ENCODE measurements at places on chromosomes 12 and 14.

GRCh38 chr12:79997096-79997791 is 62.3 kb upstream of the PPP1R12A start:
- no peak for DNase-seq

DNA sequence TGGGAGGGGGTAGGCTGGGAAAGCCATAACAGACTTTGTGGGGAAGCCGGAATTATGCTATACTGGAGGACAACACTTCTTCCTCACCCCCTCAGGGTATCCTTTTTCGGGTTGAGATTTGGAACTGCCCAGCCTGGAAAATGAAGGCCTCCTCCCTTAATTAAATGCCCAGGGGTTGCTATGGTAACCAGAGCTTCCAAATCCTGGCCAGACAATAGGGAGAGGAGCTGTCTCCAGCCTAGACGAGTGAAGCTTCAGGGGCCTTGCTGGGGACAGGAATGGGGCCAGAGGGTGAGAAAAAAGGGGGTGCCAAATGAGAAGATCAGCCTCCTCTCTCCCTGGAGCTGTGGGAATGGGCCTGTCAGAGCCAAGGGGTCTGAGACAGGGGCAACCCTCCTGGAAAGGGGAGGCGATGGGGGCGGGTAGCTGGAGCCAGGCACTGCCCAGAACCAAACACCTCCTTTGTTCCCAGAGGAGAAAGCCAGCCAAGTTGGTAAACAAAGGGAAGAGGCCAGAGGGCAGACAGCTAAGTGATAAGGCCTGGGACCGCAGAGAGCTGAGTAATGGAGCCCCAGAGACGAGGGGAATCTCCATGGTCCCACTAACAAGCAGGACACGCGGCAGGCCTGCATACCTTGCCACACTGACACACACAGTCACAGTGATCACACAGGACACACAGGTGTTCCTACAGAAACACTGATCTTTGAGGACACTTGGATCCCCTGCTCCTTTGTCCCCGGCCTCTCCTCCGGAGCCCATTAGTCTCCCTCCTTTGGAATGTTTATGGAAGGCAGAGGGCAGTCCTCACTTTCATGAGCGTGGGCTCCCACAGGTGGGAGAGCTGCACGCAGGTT is 17.9 kb upstream of the RND1 start:
- DNase-seq: no peak

DNA sequence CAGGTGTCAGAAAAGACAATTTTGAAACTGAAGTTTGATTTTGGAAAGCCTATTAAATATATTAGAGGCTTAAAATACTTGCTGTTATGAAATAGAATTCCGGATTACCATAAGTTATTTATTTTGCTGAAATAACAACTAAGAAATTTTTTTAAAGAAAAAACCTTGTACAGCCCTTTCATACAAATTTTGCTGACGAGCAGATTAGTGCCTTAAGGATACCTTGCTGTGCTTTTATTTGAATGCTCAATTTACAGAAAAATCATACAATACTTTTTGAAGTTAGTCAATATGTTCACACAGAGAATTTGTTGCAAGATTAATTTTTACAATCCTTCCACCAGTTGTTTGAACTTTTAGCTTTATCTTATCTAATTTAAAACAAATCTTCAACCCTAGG is 29.5 kb upstream of the CLEC2D start:
- DNase-seq: no peak

- DNase-seq: no peak
Observed at GRCh38 chr12:78938341-78939084, 73.9 kb downstream of the SYT1 start.

GRCh38 chr12:69910694-69911093 is 85.7 kb downstream of the MYRFL start:
- no peak for DNase-seq

DNA sequence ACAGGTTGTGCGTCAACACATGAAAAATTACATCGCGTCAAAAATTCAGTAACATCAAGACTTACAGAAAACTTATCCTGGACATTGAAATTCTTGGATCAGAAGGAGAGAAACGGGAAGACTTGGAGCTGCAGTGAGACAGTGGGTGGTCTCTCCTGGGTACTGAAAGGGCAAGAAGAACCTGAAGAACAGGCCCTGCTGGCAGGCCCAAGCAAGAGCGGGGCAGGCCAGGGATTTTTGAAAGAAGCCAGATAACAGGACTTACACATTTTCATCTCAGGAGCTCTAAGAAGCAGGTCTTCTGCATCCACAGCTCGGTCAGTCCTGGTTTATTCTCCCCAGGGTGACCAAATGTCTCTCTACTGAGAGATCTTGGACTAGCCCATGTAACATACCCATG is 466.5 kb upstream of the SOX5 start:
- no peak for DNase-seq

- no peak for DNase-seq
Observed at GRCh38 chr14:33271891-33272290, 333.2 kb downstream of the NPAS3 start.

DNA sequence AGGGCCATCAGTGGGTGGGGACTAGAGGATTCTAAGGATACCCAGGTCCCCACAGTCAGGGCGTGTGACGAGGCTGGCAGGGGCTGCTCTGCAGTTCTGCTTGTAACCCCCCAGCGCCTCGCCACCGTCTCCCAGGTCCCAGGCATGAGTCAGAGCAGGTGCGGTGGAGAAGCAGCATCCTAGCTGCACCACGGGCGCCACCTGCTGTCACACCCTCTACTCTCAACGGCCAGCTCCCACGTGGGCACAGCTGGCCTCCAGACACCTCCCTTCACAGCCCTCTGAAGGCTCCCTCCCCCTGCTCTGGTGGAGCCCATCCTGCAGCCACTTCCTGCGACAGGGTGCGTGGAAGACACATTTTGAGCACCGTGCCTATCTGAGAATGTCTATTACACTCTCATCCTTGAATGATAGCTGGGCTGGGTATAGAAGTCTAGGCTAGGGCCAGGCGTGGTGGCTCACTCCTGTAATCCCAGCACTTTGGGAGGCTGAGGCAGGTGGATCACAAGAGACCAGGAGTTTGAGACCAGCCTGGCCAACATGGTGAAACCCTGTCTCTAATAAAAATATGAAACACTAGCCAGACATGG is 6.9 kb upstream of the NUDT14 start:
- no peak for DNase-seq

GRCh38 chr12:51156245-51156765 is 16.6 kb downstream of the TFCP2 start:
- no peak for DNase-seq

DNA sequence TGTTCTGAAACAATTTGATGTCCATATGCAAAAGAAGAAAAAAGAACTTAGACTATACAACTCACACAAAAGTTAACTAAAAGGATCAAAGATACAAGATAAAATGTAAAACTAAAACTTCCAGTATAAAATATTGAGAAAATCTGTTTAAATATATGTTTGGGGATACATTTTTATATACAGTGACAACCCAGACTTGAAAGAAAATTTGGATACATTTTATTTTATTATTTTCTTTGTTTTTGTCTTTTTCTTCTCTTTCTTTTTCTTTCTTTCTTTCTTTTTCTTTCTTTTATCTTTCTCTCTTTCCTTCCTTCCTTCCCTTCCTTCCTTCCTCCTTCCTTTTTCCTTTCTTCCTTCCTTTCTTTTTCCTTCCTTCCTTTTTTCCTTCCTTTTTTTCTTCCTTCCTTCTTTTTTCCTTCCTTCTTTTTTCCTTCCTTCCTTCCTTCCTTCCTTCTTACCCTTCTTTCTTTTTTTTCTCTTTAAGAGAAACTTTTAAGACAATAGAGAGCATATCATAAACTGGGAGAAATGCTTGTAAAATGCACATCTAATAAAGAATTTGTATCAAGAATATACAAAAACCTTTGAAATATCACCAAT is 954.5 kb upstream of the LRFN5 start:
- DNase-seq: no peak

GRCh38 chr14:90272523-90272922 is 16.2 kb downstream of the PSMC1 start:
- no peak for DNase-seq

Data from CD4-positive, alpha-beta T cell treated with Interferon alpha-2 for 1 hour (primary cell).